Activated CD8-positive, alpha-beta T cell treated with anti-CD3 and anti-CD28 coated beads, Interleukin-2, amount 10 ng/mL, durations not matched to agents 7 days and 5 days (primary cell): ENCODE measurements at places on chromosomes 4 and X.

- no peak for DNase-seq
These were observed 37.7 kb downstream of the RHOH start for GRCh38 chr4:40234519-40235039.

DNA sequence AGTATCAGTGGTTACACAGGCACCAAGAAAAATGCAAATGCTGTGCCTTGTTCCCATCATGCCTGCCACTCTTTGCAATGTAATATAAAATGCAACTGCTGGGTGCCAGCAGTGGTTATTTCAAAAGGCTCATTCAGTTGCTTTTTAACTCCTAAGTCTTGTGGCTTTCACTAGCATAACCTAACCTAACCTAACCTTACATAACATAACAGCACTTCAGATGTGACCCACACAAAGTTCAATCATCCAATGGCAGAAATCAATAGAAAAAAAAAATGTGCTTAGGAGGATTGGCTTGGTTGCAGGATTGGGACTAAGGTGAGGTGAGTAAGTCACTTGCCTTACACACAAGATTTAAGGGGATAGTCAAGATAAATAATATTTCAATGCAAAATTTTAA, 60.2 kb upstream of the VMA21 start:
- no peak for DNase-seq

DNA sequence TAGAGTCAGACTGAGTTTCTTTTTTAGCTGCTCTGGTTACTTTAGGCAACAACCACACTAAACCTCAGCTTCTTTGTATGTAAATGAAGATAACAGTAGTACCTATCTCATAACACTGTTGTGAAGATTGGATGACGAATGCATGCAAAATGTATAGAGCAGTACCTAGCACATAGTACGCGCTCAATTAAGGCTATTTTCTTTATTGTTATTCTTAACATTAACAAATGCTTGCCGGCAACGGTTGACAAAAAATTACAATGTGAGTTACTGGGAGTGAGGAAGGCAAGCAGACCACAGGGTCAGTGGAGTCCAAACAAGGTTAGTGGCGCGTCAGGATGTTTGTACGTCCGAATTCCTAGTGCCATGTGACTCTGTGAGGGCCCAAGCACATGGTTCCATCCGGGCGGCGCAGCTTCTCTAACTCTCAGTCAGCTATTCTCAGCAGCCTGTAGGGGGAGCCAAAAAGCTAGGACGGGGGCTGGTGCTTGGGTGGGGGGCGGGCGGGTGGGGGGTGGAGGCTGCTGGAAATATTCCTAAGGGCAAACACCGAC, 821 bp upstream of the NALF2 start:
- no peak for DNase-seq

GRCh38 chrX:110132450-110133114, 129.7 kb downstream of the TMEM164 start:
- no peak for DNase-seq

- DNase-seq: no peak
These were observed 264.3 kb downstream of the NPFFR2 start for GRCh38 chr4:72295966-72296557.

GRCh38 chrX:48025561-48025960, 18.8 kb downstream of the SPACA5 start:
- peak; percentile 55 for DNase-seq

- DNase-seq: no peak
These were observed 270.7 kb downstream of the FBXW7 start for GRCh38 chr4:152265149-152265621.

DNA sequence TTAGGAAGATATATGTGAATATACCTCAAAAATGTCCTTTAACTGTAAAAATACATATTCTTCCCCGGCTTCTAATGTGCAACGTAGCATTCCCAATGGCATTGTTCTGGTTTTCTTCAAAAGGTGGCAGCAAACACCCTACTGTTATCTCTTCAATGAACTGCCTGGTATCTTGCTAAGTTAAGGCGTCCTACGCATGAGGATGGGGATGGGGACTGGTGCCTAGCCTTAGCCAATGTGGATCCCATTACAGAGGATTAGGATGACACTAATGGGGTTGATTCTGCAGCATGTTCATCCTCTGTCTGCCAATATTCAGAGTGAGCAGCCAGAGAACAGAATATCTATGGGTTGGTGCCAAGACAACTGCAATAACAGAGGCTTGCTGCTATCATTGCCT, 334.9 kb upstream of the ADGRL3 start:
- no peak for DNase-seq

DNA sequence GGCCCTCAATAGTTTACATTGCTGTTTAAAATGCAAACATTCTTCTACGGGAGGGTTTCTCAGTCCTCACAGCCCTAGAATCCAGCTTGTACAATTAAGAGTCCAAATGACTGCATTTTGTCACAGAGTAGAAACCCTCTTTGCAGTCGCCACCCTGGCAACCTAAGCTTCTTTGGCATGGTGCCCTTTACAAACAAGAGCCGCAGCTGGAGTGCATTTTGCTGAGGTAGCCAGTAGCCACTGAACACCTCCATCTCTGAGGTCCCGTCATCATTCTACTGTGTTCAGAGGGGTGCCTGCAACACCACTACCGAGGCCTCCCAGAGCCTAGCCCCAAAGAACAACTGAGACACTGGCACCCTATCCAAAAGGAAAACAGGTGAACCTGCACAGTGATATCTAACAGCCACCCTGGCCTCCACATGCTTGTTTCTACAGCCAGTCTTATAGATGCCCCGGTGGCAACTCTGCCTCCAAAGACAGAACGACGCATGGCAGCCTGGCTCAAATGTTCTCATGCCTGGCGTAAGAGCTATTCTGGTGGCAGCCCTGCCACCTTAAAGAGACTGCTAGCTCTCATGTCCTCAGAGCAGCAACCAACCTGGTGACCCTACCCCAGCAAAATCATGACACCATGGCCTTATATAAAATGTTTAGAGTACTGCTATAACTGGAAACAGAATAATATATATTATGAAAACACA, 801.9 kb downstream of the TECRL start:
- no peak for DNase-seq

- no peak for DNase-seq
These were observed 1420.2 kb downstream of the PCDH18 start for GRCh38 chr4:136112116-136112515.

DNA sequence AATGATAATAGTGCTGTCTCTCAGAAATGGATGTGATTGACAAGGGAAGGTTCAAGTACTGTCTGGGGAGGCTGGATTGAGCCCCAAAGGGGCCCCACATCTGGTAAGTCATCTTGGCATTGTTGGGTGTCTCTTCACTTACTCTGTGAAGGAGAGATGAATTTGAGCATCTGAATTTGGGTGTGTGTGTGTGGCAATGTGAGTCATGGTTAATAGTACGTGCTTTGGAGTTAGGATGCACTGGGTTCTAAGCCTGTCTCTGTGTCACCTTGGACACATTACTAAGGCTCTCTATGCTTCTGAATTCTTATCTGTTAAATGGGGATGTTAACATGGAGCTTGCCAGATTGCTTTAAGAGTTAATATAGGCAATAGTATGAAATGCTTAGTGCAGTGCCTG, 80.4 kb downstream of the FRAS1 start:
- DNase-seq: no peak

GRCh38 chrX:48482526-48482925, 6.5 kb downstream of the FTSJ1 start:
- DNase-seq: no peak

- no peak for DNase-seq
These were observed 35.4 kb upstream of the BCLAF3 start for GRCh38 chrX:20026278-20026677.

GRCh38 chrX:21479695-21480270, 105.6 kb downstream of the CNKSR2 start:
- peak; percentile 22 for DNase-seq

DNA sequence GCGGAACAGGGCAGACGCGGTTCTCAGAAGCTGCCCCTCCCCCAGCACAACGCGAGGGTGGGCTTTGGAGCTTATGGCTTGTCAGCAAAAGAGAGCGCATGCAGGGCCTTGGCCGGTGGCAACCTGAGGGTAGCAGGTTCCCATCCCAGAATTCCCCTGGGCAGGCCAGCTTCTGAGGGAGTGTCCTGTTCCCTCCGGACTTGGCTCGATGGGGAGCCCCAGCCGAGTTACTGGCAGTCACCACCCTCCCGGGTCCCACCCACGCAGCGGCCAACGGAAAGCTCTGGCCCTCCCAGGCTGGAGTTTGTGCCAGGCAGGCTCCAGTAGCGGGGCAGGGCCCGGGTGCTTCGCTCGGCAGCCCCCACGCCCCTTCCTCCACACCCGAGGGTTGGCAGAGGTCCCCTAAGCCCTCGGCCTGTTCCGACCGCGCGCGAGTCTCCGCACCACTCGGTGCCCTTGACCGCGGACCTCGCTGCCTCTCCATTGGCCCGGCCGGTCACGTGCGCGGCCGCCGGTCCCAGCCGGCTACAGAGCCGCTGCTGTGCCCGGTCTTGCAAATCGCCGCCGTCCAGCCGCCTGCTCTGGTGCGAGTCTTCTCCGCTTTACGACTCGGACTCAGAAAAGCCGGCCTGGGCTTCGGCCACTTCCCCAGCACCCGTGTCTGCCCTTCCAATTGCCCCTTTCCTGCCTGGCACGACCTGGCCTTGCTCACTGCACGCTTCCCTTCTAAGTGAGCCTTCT, 20.9 kb upstream of the MTM1 start:
- no peak for DNase-seq

GRCh38 chr4:164501074-164501473, 252.9 kb upstream of the SMIM31 start:
- no peak for DNase-seq

DNA sequence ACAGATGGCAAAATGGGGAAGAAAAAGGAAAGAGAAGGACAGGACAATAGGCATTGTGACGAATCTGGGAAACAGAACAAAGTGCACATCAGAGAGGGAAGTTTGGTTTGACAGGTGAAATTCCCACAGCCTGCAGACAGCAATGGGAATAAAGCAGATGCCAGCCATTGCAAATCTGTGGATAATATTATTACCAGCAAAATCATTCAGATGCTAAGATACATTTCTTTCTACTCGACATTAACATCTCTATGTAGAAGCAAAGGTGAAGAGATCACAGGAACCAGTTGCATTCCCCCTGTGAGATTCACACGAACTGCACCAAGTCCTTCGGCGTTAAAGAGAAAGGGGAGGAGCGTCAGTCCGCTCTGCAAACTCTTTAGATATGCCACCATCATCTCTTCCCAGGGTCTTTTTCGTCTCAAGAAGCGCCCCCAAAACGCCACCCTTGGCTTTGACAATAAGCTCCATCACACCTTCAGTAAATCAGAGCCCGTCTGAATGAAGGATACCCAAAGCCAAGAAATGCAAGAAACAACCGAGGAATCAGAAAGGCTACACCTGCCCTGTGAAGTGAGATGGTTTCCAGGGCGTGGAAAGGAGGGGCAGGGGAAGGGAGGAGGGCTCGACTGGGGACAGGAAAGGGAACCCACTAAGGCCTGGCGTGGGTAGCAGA, 1.9 kb downstream of the NEUROG2 start:
- peak; percentile 33 for DNase-seq

- no peak for DNase-seq
These were observed 282.6 kb upstream of the NDST4 start for GRCh38 chr4:115396034-115396433.

DNA sequence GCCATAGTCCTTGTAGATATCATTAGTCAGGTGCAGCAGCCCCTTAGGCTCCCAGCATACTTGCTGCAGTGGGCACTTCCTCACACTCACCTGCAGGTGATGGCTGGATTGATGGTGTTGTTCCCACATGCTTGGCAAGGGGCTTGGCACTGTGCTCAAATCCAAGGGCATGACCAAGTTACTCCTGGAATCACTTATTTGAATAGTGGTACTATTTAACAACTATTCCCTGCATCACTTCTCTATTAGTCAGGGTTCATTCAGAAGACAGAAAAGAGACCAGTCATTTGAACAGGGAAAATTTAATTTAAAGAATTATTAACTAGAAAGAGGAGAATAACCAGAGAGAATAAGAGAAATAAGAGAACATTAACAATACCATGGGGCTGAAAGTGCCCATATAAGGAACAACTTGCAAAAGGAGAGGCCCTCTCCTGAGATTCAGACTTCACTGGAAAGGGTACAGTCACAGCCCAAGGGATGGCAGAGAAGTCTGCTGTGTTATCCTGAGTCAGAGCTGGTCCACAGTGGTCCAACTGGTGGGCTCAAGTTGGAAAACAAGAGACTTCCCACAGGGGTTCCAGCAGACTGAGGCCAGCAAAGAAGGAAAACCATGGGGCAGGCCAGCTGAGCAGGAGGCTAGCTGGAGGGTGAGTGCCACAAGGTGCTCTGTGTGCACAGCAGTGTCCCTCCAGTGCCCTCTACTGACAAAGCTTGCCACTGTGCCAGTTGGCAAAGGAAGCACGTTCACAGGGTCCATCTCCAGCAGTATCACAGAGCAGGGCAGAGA, 9.8 kb downstream of the SPP1 start:
- DNase-seq: peak; percentile 56

DNA sequence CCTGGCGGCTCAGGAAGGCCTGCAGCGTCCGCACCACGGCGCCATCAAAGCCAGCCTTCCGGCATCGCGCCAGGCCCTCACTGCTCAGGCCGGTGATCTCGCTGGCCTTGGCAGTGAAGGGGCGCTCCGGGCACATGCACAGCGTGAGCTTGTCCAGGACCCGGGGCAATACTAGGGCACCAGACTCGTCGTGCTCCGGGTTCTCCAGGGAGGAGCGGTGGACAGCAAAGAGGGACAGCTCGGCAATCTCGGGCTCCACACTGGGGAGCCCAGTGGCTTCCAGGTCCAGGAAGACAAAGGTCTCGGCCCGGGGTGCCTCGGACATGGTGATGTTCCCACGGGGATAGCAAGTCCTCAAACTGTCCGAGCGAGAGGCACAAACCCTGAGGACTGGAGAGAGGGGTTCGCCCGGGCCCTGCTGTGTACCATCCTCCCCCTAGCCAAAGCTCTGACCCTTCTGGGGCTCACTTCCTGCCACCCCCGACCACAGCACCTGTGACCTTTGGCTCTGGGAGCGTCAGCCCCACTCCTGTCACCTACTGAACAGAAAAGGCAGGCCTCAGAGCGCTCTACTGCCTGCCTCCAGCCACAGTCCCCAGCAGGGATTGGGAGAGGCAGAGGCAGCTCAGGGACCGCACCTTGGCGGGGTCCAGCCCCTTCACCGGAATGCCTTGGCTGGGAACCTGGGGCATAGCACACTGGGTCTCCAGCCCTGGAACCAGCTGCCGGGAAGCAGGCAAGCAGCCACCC, 575 bp downstream of the TREX2 start:
- DNase-seq: no peak

- no peak for DNase-seq
These were observed 11.4 kb downstream of the ARSD start for GRCh38 chrX:2917767-2918166.

GRCh38 chr4:20086067-20086798, 165.5 kb upstream of the SLIT2 start:
- DNase-seq: no peak

DNA sequence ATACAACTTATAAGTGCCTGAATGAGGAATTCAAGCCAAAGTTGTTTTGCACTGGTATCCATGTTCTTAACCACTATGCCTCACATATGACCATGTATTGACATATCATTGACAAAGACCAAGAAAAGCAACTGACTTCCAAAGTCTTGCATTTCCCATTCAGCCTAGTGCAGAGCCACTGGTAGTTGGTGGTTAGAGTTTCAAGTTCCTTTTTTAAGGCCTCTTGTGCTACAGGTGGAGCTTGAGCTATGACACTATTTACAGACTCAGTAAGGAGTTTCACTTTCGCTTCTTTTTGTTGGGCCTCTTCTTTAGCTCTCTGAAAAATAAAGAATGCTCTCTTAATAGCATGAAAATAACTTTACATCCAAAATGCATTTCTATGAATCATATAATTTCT, 763.0 kb downstream of the DMD start:
- DNase-seq: peak; percentile 20

- DNase-seq: no peak
These were observed 24.3 kb downstream of the ADD1 start for GRCh38 chr4:2867758-2868491.

- DNase-seq: no peak
These were observed 76.6 kb downstream of the USO1 start for GRCh38 chr4:75800972-75801371.
